ENCODE measurements at places on chromosomes 2 and 18.
A peak's percentile ranks its signal among the peaks of the same experiment; 100 is the strongest.

DNA sequence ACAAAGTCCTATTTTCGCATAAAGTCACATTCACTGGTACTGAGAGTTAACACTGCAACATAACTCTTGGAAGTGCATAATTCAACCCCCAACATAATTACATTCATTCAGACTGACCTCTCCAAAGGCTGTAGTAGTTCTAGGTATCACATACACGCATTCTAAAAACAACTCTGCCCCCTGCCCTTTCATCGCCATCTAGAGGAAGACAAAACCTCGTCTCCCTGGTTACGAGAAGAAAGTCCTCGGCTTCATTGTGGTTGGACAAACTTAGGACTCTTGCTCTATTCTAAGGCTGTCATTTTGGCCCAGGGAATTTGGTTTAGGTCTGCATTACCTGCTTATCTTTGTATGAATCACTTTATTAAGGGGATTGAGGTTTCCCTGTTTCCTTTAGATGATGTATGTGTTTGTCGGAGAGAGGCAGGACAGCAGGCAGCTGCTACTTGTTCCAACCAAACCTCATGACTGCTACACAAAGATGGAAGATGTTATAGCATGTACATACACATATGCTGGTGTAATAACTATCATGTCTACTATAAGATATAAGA is 215.4 kb upstream of the NRXN1 start:
- no peak for DNase-seq

DNA sequence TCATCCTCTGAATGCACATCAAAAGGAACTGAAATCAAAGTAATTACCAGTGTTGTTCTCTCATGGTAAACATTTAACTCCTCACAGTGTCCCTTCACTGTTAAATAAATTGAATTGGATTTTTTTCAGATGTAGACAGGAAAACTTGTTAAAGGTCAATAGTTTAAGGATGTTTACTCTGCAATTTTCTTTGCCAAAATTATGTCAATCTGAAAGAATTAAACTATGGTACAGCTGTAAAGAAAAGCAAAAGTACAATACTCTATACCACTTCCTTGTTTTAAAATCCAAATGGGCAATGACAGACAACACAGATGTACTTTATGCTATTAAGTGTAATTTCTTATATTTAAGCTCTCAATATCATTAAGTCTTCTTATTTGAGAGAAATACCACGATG is 153.2 kb downstream of the WDPCP start:
- DNase-seq, result no peak

- DNase-seq, result peak; percentile 40
These were observed 284.4 kb upstream of the RGPD4 start for GRCh38 chr2:107542314-107542740.

DNA sequence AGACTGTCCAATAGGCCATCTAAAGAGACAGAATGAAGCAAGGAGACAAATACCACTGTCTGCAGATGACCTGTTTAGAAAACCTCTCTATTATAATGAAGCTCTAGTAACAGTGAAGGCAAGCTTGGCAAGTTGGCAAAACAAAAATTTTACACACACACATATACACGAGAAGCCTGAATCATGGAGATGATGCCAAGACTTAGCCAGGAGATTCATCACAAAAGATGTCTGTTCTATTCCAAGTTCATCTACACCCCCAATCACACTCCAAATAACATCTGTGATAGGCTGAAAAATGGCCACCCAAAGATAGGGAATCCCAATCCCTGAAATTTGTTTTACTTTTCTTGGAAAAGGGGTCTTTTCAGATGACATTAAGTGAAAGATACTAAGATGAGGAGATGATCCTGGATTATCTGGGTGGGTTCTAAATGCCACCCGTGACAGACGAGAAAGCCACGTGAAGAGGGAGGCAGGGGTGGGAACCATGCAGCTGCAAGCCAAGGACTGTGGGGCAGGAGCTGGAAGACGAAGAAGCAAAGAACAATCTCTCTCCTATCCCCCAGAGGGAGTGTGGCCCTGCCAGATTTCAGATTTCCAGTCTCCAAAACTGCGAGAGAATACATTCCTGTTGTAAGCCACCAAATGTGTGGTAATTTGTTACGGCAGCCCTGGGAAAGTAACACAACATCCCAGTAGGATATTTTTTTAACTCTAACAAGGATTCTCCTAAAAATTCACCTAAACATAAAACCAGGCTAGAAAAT is 20.0 kb downstream of the HDLBP start:
- DNase-seq, result no peak
